Type B pancreatic cell (in vitro differentiated cells): ENCODE measurements at places on chromosomes 1 and 21. TPM values are rescaled to one million over a fixed set of nuclear protein-coding genes. Genes with fewer than 3 reads are reported as not detected.

GRCh38 chr1:9731051-9731537 is 79.6 kb downstream of the PIK3CD start:
- no peak for DNase-seq

DNA sequence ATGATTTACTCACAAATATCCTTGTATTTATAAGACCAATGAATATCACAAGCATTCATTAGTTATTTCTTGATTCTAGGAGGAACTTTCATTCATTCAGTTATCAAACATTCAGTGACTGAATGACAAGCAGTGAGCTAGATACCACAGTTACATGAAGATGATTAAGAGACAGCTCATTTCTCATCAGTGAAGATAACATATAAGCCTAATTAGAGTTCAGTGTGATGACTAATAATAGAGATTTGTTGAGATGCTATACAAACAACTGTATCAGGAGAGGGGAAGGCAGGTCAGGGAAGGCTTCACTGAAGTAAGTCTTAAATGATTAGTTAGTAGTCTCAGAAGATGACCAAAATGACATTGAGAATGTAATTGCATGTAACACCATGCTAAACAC is 14.6 kb upstream of the C1orf105 start:
- DNase-seq = no peak

DNA sequence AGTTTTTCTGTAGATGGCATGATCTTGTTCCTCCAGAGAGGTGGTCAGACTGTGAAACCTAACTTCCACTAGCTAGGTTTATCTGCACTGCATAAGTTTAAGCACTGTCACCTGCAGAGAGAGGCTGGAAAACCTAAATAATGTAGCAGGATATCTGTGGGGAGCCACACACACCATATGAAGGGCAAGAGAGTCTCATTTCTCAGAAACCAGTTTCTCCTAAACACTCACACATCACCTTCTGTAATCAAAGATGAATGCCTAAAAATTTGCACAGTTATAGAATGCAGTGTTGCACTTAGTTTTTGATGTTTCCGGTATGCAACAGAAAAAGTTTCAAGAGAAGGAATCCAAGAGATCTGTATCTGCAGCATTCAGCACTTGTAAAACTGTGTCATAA is 654.6 kb downstream of the ADGRL2 start:
- no peak for DNase-seq

The TAS1R1 gene
- total RNA-seq = not detected in 2 replicates

DNA sequence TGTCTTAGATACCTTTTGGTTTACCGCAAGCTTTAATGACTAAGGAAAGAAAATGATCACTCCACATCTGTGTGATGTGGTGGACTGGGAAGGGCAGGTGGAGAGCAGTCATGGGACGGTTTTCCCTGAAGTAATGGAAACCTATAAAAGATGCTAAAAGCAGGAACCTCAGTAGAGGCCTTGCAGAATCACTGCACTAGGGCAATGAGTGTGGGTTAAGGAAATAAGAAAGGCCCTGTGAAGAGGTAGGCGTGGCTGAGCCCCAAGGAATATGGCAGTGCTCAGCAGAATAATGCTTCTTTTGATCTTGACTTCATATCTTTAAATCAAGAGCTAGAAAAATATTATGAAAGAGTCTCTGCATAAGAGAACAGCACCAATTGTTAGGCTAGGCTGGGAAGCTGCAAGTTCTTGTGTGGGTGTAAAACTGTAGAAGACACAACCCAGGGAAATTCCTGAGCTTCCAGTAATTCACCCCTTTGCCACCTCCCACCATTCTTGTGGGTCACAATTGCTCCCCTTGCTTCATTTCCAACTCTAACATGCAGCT is 49.9 kb downstream of the CLCA4 start:
- no peak for DNase-seq

The FCRL1 gene
- not detected in 2 replicates for total RNA-seq

- DNase-seq = no peak
Measured at GRCh38 chr1:214491468-214492146, 59.8 kb downstream of the PTPN14 start.

DNA sequence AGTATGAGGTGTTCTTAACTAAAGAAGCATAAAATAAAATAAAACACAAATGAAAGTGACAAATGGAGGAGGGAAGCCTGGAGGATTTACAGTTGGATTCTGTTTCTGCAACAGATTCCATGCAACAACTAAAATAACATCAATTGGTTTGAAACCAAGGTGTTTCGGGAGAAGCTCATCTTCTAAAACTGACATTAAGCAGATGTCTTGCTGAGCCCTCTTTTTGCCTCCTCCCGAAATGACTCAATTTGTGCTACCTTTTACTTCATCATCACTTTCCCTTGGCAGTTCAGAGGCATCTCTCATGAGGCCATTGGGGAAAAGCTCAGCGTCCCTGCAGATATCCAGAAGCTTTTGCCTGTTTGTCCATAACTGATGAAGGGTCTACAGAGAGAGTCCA is 121.6 kb upstream of the ADAR start:
- no peak for DNase-seq

DNA sequence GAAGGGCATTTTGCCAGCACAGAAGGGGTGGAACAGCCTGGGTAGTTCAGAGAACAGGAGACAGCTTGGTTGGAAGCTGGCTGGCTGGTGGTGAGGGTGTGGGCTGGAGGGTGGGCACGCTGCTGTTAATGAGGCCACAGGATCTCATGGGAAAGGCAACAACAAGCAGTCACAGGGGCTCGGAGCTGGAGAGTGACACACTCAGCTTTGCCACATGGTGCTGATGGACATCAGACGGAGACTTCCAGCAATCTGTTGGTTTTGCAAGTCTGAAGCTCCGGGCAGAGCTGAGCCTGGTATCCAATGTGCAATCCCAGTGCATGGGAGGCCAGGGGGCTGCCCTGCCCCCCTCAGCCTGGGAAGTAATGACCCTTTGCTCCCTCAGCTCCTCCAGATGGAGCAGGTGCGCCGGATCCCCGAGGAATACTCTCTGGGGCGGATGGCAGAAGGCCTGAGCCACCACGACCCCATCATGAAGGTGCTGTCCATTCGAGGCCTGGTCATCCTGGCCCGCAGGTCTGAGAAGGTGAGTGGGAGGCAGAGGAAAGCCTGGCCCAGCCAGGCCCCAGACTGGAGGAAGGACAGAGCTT is 15.6 kb upstream of the TTC4 start:
- DNase-seq = no peak

The MAN1C1 gene
- 6.4 and 9.1 TPM in 2 replicates for total RNA-seq

- no peak for DNase-seq
Measured at GRCh38 chr1:40745176-40745575, 38.4 kb upstream of the KCNQ4 start.

DNA sequence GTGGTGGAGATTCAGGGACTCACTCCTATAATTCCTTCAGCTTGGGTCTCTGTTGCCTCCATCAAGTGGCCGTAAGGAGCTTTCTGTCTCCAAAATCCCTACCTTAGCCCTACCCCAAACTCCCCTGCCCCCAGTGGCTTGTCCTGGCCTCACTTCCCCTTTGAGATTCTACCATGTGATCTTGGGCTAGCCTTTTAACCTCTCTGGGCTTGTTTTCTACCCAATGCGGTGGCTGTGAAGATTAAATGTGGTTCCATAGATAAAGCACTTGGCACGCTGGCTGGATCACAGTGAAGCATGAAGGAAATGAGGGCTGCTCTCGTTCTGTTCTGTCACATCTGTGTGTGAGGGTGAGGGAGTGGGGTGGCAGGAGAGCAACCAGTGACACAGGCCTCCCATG is 43.6 kb downstream of the FAAH start:
- no peak for DNase-seq

DNA sequence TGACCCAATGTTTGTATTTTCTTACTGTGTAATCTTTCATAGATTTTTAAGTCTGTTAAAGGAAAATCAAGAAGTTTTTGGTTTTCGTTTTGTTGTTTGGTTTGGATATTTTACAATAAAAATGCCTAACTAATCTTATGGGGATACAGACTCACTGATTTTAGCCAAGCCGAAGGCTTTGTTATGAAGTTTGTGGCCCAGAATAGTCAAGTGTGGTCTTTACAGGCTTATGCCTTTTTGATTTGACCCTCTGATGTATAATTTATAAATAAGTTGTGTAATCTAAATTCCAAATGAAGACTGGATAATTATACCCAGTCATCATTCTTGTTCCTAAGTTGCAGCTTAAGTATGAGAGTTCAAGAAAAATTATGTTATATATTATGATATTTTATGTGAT is 739.3 kb downstream of the ADGRL2 start:
- no peak for DNase-seq

GRCh38 chr1:236168716-236169429 is 26.5 kb downstream of the GPR137B start:
- no peak for DNase-seq

The CDC42BPA gene
- total RNA-seq = 18.5 and 33.8 TPM in 2 replicates

The WDR64 gene
- total RNA-seq = not detected in 2 replicates

DNA sequence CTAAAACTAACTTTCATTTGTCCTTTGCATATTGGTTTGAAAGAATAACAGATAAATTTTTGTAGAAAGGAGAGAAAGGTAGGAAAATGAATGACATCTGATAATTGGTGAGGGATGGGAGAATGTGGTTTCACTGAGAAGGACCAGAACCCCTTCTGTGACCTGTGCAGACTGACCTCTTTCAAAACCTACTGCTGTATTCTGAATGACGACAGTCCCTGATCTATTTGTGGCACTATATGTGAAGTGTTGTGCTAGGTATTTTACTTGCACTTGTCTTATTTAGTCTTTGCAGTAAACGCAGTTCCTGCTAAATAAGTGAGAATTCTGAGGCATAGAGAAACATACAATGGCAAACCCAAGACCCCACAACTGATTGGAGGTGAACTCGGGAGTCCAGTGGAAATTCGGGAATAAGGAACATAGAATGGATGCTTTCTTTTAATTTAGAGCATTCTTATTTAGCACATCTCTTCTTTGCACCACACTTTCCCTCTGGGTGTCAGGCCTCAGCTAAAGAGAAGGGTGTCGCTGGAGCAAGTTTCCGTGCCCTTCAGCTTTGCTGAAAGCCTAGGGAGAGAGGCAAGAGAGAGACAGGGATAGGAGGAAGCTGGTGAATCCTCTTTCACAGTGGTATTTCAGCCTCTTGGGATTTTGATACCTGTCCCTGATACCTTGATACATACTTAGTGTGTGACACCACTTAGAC is 230.2 kb downstream of the PAPPA2 start:
- no peak for DNase-seq

GRCh38 chr1:199297174-199297573 is 658.3 kb downstream of the PTPRC start:
- DNase-seq = no peak

- no peak for DNase-seq
Measured at GRCh38 chr1:224922404-224923164, 6.9 kb upstream of the DNAH14 start.

DNA sequence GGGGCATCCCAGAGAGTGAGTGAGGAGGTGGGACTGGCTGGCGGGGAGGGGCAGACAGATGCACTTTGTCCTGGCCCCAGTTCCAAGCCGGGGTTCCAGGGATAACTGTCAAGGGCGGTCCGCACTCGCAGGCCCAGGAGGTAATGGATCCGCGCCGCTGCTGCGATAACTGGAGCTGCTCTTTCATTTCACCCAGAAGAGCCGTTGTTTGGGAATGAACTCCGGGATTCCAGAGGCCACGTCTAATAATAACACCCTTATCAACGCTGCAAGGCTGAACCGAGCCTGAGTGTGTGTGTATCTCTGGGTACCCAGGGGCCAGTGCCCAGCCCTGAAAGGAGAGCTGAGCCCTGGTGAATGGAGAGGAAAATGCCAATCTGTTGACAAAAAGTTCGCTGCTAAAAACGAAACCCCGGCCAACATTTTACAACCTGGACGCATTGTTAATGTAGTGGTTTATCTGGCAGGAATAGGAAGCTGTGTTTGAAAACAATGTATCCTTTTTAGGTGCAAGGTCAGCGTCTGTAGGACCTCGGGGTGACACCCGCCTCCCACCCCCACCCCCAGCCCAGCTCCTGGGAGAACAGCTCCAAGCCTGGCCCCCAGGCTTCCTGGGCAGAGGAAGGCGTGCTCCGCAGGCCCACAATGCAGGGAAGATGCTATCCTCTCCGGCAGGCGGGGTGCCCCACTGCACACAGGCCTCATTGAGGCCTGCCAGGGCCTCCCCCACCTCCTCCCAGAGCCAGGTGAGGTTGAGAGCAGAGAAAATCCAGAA is 119.7 kb downstream of the PROX1 start:
- no peak for DNase-seq

The F13B gene
- total RNA-seq = 0.48 and 0.93 TPM in 2 replicates

GRCh38 chr21:41482301-41482700 is 25.7 kb downstream of the TMPRSS2 start:
- no peak for DNase-seq

The SAMD11 gene
- 13.1 and 50.5 TPM in 2 replicates for total RNA-seq

GRCh38 chr1:193431265-193431977 is 245.0 kb upstream of the B3GALT2 start:
- no peak for DNase-seq

The OR2W3 gene
- total RNA-seq = not detected in 2 replicates

DNA sequence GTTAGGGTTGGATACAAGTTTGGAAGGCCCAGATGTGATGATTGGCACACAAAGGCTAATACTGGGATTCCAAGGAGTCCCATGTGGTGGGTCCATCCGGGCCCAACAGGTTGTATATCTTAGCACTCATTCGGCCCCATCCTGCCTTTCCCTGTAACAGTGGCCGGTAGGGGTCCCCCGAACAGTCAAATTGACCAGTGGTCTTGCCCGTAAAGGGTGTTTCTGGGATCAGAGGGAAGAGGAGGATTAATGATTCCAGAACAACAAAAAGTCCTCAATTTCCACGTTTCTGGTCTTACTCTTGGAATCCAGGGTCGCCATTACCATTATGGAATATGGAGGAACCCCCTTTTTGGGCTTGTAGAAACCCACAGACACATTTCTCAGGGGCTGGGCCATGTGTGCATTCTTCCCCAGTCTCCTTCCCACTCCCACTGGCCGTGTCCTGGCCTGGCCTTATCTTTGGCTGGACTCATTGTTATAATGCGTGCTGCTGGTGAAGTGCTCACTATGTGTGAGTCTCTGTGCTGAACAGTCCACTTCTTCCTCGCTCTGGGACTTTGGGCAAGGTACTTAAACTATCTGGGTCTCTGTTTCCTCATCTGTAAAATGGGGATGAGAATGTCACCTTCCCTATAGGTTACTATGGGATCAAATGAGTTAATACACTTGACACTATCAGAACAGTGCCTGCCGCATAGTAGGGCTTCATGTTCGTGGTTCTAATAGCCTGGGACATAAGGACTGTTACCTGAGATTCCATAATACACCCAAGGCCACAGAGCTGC is 161.8 kb downstream of the DYRK1A start:
- DNase-seq = no peak

DNA sequence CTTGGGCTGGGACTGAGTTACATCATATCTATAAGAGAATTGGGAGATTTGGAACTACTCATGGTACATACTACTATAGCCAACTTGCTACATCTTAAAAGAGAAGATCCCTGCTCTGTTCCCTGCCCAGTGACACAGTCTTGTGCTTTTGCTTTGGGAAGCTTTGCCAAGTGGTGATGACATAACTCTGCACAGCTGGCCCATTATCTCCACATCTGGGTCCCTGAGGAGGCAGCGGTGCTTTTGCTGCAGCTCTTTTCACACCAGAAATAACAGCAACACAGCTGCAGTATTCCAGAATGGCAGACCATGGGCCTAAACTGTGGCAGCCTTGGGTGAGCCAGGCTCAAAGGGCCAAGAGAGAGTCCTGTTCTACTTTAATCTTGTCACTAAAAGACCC is 296.0 kb downstream of the HHAT start:
- DNase-seq = no peak

The PEX14 gene
- 22.5 and 25.3 TPM in 2 replicates for total RNA-seq
